ENCODE measurements at places on chromosomes 3 and 15. TPM values are rescaled to one million over a fixed set of nuclear protein-coding genes. Genes with fewer than 3 reads are reported as not detected.

- no peak for DNase-seq
Measured at GRCh38 chr3:4582624-4583023, 89.5 kb downstream of the ITPR1 start.

DNA sequence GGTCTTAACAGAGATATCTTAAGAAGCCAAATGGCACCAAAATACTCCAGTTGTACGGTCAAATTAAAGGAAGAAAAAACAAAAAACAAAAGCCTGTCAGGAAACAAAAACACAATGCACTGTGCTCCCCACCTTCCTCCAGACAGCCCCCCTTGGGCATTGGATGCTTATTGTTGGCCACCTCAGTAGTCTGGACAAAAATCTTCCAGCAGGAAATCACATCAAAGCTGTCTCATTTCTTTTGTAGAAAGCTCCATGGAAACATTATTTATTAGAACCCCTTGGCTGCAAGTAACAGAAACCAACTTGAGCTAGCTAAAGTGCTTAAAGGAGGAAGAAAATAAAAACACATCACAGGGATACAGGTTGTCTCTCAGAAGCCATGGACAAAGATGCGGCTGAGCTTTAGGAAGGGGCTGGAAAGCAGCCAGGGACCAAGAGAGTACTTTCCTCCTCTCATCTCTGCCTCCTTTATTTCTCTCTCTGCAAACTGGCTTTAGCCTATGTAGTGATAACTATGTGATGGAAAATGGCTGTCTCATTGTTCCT lies 651.5 kb upstream of the ADAMTS9 start:
- no peak for DNase-seq

The CELF6 gene
- total RNA-seq = 0.45 TPM

- DNase-seq = no peak
Measured at GRCh38 chr3:147409143-147410115, at the start of gene ZIC1. TSS of gene ZIC1 (plus strand) at chr3:147409365. CDS start at chr3:147410113, 748 bp downstream.
